ENCODE measurements at places on chromosomes 11 and 22.

DNA sequence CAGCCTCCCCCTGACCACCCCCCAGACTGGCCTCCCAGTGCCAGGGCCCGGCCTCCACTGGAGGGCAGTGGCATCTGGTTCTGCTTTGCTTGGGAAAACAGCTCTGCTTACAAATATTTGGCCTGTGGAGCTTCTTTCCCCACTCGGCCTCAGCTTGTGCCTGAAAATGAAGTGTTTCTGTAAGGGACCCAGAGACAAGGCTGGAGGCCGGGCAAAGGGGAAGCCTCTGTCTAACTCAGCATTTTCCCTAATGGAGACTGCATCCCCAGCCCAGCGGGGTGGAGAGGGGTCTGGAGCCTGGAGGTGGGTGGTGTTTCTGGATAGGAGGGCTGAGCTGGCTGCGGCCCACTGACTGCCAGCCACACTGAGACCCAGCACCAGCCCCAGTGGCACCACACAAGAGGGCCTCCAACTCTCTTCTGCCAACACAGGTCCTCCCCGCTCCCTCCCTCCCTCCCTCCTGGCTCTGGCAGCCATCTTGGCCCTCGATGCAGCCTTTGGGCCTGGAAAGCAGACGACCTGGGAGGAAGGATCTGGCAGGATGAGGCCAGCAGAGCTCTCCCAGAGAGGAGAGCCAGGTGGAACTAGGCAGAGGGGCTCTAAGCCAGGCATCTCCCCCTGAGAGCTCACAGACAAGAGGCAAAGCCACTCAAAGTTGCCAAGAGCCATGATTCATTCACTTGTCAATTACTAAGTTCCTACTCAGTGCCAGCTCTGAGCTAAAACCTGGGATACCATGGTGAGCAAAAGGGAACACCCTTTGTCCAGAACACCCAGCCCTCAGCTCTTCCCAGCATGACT lies 77.1 kb upstream of the CD82 start:
- DNase-seq: no peak

GRCh38 chr11:117575856-117576255 lies 221.2 kb downstream of the DSCAML1 start:
- DNase-seq: no peak

- DNase-seq: no peak
These were observed 45.3 kb downstream of the ZBTB44 start for GRCh38 chr11:130269326-130269943.

DNA sequence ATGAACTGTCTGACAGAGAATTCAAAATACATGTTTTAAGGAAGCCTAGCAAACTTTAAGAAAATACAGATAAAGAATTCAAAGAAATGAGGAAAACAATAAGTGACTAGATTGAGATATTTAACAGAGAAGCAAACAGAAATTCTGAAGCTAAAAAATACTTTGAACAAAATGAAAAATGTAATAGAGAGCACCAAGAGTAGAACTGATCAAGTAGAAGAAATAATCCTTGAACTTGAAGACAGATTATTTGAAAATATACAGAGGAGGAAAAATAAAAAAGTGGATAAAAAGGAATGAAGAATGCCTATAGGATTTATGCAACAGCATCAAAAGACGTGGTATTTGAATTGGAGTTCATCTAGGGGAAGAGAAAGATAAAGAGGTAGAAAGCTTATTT lies 101.9 kb upstream of the OR4B1 start:
- DNase-seq: no peak

- DNase-seq: no peak
These were observed 109.6 kb upstream of the POU2AF2 start for GRCh38 chr11:111135778-111136570.

- DNase-seq: no peak
These were observed 22.5 kb downstream of the CLPB start for GRCh38 chr11:72411623-72412419.

- no peak for DNase-seq
These were observed 216.2 kb downstream of the DSCAML1 start for GRCh38 chr11:117580866-117581265.

DNA sequence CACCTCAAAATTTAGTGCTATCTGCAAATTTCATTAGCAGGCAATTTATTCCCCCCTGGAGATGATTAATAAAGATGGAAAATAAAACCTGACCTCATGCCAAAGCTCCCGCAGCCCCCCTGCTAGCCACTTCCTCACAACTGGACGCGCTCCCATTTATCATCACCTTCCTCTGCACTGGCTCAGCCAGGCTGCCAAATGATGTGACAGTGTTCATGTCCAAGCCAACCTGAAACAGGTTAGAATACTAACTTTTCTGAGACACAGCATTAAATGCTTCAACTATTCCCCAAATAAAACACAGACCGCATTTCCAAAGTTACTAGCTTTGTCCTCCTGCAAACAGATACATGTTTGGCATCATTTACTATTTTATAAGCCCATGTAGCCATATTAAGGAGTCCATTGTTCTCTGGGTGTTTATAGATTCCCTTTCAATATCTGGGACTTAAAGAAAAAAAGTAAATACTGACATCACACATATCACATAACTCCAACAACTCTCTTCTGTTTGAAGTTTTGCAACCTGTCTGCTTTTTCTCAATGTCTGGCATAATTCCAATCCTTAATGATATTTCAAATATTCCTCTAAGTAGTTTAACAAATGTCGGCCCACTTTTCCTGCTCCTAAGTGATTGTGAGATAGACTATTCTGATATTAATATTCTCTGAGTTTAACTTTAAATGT lies 829.7 kb upstream of the FAT3 start:
- no peak for DNase-seq

GRCh38 chr11:3205261-3206155 lies 13.1 kb downstream of the MRGPRG start:
- no peak for DNase-seq

DNA sequence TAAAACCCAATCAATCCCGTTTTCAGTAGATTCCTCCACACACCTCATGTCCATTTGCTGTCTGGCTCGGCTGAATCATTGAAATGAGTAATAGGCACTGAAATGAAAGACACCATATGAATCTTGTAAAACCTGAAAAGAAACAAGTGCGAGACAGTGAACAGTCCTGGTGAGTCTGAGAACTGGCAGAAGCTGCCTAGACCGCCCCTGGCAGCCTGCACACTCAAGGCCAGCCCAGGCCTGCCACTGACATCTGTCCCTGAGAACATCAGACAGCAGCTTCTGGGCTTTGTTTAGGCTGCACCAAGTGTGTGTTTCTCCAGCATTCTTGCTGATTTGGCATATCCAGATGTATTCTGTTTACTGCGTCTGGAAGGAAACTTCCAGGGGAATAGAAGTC lies 44.8 kb downstream of the ENDOD1 start:
- DNase-seq: no peak
